NCI-H510A treated with DMSO at 0.1 percent for 48 hours (cell line): ENCODE measurements at places on chromosomes 3 and 15.

GRCh38 chr3:149315694-149316093, 17.7 kb downstream of the TM4SF18 start:
- DNase-seq: no peak

GRCh38 chr3:139772539-139773500, 95.0 kb upstream of the NMNAT3 start:
- DNase-seq: no peak

DNA sequence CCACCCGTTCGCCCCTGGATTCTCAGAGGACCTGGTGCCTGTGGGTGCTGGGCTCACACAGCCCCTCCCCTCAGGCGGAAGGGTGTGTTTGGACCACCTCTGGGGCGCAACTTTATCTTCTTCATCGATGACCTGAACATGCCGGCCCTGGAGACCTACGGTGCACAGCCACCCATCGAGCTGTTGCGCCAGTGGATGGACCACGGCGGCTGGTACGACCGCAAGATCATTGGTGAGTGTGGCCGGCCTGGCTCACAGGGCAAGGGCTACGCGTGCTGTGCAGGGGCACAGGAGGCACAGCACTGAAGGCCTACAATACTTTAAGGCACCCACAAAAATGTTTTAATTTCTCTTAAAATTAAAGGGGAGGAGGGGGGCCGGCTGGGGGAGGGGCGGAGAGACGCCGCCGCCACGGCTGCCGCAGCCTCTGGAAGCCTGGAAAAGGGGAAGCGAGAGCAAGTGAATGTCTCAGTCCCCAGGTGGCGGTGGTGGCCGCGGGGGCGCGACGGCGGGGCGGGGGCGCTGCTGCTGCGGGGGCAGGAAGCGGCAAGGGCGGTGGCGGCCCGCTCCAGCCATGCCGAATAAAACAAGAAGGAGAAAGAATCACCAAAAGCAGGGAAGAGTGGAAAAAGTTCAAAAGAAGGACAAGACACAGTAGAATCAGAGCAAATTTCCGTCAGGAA, 56.8 kb downstream of the DNAH1 start:
- no peak for DNase-seq

GRCh38 chr3:139588450-139588849, 48.9 kb upstream of the RBP1 start:
- DNase-seq: no peak

DNA sequence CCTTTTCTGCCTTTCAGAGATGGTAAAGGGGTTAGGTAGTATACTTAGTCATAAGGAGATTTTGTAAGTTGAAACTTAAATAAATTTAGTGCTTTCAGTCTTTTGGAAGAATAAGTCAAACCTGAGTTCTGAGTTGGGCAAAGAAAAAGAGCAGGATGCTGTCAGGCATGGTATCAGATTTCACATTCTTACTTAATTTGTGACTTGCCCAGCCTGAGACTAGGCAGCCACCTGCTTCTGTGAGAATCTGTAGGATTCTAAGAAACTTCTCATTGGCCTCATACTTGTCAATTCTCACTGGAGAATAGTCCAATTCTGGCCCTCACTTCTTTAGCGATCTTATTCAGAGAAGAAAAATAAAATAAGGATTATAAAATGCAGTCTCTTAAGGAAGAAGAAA, 577.5 kb downstream of the DIPK2A start:
- peak; percentile 13 for DNase-seq

DNA sequence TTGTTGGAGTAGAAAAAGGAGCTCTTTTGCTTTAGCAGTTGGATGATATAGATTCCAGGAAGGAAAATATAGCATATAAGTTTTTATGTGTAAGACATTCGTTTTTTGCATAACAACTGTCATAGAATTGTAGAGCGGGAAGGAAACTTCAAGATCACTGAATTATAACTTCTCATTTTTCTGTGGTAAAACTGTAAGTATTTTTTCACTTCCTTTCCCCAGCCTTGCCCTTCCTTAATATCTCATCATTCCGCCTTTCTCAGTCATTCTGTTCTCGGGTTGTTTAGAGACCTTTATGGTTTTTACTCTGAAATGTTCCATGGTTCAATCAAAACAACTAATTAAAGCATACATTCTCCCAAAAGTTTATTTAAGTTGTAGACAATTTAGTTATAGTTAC, 1.1 kb downstream of the EAF2 start:
- no peak for DNase-seq

GRCh38 chr3:73622091-73622805, 2.5 kb downstream of the PDZRN3 start:
- peak; percentile 46 for DNase-seq

DNA sequence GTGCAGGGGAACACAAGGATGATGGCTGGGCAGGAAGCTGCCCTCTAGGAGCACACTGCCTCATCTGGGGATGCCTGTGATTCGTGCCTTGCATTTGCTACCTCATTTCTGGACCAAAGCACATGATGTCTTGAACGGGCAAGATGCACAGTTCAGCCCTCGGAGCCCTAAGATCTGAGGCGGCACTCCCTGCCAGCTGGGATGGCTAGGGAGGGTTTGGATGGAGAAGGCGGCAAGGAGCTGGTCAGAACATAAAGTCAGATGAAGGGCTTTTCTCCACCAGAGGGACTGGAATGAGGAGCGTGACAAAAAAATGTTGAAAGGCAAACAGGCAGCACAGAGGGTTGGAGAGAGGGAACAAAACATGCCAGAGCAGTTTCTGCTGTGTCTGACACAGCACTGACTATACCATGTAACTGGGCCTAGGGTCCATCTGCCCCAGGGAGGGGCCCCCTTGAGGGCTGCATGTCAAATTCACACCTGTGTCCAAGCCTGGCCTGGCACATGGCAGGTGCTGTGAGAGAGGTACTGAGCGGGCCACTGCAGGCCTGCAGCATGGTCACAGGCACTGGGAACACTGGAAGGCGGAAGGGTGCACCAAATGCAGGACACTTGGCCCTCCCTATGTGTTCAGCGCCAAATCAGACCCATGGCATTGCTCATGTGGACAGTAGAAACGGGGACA, 21.7 kb downstream of the TMEM43 start:
- no peak for DNase-seq

DNA sequence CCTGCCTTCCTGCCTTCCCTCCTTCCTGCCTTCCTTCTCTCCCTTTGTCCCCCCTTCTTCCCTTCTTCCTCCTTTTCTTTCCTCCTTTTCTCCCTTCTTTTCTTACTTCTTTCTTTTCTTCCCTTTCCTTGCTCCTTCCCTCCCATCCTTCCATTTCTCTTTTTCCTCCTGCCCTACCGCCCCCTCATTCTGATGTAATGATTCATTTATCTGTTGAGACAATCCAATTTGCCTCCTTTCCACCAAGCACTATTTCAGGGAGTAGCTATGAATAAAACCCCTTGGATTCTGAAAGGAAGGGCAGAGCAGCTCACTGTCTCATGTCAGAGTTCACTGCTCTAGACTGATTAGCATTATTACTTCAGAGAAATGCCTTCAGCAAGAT, 462.6 kb downstream of the PDCD6IP start:
- no peak for DNase-seq

DNA sequence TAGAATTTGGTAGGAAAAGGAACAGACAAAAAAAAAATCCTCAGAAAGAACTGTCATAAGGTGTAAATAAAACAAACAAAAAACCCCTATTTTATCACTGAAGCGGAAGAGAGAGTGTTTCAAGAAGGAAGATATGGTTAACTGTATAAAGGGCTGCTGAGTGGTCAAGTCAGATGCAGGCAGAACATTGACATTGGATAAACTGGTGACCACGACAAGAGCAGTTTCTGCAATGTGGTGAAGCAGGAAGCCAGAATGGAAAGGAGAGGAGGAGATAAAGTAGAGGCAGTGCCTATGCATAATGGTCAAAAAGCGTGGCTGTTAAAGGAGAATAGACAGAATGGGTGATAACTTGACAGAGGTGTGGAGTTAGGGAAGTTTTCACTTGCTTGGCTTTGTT, 75.3 kb downstream of the CYP19A1 start:
- DNase-seq: no peak

DNA sequence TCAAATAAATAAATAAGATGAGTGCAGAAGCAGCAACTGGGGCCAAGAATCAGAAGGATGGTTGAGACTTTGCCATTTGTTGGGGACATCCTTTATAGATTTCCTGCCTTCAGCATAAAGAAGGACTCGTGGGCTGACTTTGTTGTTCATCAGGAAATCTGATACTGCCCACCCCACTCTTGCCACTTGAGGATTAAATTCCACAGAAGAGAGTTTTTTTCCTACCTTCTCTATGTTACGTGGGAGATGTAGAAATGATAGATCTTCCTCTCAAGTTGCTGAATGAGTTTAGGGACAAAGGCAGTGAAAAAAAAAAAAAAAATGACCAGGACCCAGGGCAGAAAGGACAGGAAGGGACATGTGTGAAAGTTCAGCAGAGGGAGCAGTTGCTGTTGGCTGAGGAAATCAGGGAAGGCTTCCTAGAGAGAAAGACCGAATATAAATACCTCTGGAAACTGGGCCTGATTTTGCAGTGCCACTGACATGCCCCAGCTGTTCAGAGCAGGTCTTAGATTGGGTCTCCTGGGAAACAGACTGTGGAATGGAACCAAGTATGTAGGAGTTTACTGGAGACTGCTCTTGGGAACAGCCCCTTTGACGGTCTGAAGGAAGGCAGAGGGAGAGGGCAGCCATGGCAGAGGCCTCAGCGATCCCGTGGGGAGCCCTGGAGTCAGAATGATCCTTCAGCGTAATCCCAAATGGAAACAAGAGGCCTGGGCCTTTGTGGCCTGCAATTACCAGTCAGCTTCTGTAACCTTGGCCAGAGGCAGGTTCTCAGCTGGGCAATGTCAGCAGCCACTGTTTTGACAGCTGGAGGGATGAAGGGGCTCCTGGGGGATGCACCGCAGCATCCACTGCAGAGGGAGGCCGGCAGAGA, 50.9 kb downstream of the C3orf20 start:
- DNase-seq: no peak

DNA sequence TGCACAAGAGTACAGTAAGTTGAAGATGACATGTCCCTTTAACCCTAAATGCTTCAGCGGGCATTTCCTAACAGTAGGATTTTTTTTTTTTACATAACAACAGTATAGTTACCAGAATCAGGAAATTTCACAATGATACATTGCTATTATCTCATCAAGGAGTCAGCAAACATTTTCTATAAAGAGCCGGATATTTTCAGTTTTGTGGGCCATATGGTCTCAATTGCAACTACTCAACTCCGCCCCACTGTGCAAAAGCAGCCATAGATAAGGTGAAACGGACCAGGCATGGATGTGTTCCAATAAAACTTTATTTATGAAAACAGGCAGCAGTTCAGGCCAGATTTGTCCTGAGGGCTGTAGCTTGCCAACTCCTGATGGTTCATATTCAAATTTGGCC, 130.6 kb downstream of the SMAD6 start:
- DNase-seq: no peak

DNA sequence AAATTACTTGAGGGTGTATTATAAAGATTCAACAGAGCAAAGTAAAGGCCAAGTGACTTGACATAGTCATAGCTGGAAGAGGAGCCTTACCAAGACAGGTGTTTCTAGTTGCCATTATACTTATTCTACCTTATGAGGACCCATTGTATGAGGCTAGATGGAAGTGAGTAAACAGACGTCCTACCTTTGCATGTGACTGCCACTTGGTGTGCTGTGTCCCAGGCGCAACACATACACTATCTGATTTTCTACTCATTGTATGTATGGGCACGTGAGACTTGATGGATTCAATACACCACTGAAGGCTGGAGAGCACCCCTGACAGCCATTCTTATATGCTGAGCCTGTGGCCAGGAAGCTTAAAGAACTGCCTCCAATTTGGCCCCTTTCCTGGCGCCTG, 40.5 kb downstream of the BOC start:
- no peak for DNase-seq

GRCh38 chr3:60307562-60308199, 943.6 kb downstream of the FHIT start:
- no peak for DNase-seq

- DNase-seq: no peak
Observed at GRCh38 chr3:11288786-11289637, 16.8 kb downstream of the ATG7 start.

GRCh38 chr3:171380711-171381425, 79.3 kb downstream of the TNIK start:
- no peak for DNase-seq

DNA sequence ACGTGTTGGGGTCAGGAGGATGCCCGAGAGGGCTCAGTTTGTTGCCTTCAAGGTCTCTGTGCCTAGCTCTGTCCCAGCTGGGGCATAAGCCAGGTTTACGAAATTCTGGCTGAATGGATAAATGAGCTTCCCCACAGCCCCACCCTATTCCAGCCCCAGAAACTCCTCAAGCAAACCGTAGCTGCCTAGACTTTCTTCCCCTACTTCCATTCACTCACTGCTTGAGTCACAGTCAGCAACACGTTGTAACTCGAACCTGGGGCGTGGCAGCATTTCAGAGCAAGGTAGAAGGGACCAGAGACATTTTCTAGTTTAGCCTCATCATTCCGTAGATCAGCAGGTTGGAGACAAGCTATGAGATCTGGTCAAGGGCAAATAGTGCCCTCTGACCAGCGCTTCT, 24.2 kb downstream of the NMNAT3 start:
- no peak for DNase-seq
